ENCODE measurements at places on chromosomes 2 and 18. TPM values are rescaled to one million over a fixed set of nuclear protein-coding genes. Genes with fewer than 3 reads are reported as not detected.

The POTEI gene
- total RNA-seq = 0.66 TPM

The REG3G gene
- total RNA-seq = not detected

The HMSD gene
- 0.27 TPM for total RNA-seq

The KIF1A gene
- not detected for total RNA-seq

The ABCG5 gene
- not detected for total RNA-seq

The PDE1A gene
- 0.27 TPM for total RNA-seq

All from thoracic aorta endothelial cell (primary cell).